BE2C (cell line): ENCODE measurements at places on chromosomes 11 and 22.

GRCh38 chr11:10514202-10514601 lies 26.8 kb downstream of the RNF141 start:
- DNase-seq = no peak

DNA sequence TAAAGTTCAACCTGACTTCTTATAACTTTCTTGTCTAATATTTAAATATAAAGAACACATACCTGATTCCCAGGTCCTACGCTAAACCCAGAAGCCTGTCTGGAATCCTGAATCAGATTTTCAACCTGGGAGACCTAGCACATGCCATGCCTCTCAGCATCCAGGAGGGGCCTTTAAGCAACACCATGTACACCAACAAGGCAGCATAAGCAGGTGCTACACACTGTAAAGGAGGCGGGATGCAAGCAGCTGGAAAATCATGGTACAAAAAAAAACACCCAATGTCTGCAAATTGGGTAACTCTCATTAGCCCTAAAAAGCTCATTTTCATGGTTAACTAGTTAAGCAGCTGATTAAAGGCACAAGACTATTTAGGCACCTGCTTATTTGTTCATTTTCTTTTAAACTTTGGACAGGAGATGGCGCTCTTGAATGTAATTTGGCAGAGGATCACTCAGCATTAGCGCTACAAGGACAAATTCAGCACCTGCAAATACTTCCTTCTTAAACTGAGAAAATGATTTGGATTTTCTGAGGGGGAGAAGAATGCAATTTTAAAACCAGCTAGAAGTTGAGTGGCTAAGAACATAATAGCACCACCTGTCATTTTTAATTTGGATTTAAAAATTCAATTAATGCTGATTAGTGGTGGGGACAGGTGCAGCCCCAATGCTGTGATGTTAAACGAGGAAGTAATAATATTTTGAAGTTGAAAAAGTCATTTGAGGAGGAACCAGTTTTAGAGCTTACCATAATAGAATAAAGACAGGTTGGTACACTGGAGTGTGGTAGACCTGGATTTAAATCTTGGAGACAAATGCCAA lies 104.0 kb downstream of the FAR1 start:
- DNase-seq = no peak

DNA sequence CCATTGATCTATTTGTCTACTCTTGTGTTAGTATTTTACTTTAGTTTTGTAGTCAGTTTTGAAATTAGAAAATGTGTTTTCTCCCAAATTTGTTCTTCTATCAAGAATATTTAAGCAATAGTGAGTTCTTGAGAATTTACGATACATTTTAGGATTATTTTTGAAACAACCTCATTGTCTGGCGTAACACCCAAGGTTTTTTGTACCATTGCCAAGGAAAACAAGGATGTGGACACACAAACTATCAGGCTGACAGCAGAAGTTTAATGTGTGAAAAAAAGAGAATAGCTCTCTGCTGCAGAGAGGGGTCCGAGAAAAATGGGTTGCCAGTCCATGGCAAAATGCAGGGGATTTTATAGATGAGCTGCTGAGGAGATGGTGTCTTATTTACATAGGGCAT lies 865.1 kb upstream of the CNTN5 start:
- DNase-seq = no peak

- no peak for DNase-seq
These were observed 36.4 kb downstream of the NRXN2 start for GRCh38 chr11:64686466-64687170.

- no peak for DNase-seq
These were observed 89.3 kb downstream of the NECTIN1 start for GRCh38 chr11:119639642-119640205.

- DNase-seq = no peak
These were observed 8.0 kb upstream of the RAB38 start for GRCh38 chr11:88183233-88183632.

DNA sequence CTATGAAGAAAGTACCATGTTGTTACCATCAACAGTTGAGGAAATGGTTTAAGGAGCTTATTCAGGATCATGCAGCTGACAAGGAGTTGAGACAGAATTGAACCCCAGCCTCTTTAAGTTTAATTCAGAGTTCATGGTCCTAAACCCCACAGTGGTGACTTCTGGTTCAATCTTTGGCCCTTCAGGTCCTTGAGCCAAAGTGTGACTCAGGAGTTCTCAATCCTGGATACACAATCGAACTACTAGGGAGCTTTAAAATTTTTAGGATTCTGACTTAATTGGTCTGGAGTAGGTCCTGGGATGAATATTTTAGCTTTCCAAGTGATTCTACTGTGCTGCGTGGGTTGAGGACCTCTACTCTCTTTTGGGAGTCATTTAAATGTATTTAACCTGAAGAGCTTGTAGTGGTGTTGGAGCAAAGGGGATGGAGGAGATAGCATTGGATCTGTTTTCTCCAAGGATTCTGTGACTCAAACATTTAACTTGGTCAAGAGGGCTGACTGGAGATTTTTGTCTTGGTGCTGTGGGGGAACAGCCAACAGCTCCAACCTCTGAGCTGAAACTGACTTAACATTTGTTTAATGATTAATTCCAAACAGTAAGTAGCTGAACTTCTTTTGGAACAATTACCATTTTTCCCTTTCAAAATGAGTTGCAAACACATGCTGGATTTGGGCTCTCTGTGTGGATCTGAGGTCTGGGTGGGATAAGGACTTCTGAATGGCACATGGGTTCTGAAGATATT lies 80.1 kb downstream of the INSC start:
- no peak for DNase-seq

GRCh38 chr22:37918580-37919270 lies 12.6 kb downstream of the MICALL1 start:
- no peak for DNase-seq

DNA sequence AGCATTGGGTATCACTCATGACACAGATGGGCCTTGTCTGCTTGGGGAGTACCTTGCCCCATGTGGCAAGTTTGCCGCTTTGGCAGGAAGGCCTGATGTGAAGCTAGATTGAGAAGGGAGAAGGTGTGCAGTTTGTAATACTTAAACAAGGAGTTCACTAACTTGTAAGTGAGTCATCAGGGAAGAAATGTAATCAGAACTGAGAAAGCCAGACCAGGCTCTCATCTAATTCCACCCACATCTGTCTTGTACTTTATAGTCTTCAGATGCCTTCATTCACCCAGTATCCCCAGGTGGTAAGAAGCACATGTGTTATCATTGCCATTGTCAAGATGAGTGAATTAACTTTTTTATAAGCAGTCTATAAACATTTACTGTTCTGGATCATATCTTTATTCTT lies 116.0 kb upstream of the DDI1 start:
- DNase-seq = no peak

- DNase-seq = no peak
These were observed 103.3 kb downstream of the PDE3B start for GRCh38 chr11:14746857-14747395.

GRCh38 chr11:129905402-129905801 lies 10.0 kb upstream of the NFRKB start:
- no peak for DNase-seq

DNA sequence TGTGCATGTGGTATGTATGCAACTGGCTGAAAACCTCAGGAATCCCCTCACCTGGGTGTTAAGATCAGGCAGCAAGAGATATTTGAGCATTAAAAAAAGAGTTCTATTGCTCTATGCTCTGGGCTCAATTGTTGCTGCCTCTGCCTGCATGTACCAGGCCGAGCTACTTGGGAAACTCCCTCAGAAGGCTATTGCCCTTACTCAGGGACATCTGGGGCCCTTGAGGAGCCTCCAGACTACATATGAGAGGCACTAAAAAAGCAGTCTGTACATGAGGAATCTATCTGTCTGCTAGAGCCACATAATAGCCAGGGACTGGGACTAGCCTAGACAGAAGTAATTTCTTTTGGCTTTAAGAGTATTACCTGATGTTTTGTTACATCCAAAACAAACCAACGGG lies 120.1 kb downstream of the SWAP70 start:
- DNase-seq = no peak

DNA sequence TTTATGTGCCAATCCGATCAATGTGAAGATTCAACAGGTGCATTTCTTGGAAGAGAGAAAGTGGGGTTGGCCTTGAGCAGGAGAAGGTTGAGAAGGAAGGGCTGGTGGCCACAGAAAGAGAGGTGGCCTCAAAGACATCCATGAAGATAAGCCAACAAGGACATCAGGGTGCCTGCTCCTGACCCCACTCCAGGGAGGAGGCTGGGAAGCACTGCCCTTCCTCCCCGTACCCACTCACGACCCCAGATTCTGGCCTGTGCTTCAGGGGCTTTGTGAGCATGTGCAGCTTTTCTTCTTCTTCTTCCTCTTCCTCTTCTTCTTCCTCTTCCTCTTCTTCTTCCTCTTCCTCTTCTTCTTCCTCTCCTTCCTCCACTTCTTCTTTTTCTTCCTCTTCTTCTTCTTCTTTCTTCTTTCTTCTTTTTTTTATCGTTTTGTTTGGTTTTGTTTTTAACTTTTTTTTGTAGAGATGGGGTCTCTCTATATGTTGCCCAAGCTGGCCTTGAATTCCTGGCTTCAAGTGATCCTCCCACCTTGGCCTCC lies 30.3 kb downstream of the DKK3 start:
- DNase-seq = no peak

DNA sequence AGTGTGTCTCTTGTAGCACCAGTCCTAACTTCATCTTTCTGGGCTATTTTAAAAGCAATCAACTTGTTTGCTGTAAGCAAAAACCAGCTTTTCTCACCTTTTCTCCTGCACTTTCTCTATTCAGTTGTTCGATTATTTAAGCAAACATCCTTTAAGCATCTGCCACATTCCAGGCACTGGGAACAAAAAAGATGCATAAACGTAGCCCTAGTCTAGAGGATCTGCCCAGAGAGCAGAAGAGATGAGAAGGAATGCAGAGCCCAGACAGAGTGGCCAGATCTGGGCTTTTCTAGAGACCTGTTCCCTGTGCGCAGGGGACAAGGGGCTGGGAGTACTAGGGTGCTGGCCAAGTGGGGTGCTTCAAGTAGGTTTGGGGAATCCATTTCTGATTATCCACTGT lies 8.4 kb downstream of the APLNR start:
- no peak for DNase-seq

- DNase-seq = no peak
These were observed 86.0 kb downstream of the C11orf87 start for GRCh38 chr11:109507836-109508561.

- DNase-seq = no peak
These were observed 16.4 kb upstream of the OR2AT4 start for GRCh38 chr11:75113030-75113429.

DNA sequence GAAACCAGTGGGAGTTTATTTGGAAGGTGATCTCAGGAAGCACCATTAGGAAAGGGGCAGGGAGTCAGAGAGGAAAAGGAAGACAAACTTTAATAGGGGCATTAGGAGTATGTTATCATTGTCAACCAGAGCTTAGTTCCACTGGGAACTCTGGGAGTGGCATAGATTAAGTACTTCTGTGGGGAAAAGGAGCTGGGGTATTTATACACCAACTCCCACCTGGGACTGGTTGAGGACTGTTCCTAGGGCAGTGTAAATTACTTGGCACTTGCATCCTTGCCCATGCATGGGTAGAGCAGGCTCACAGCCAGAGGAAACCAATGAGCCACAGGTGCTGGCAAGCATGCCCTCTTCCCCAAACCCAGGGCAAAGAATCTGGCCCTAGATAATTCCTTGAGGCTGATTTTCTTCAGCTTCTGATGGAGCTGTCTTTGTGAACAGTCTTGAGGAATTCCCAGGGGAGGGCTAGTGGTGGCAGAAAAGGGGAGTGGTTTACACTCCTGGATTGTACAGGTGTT lies 541.2 kb downstream of the MIAT start:
- no peak for DNase-seq

- DNase-seq = no peak
These were observed 932.3 kb downstream of the METTL15 start for GRCh38 chr11:29040489-29040888.

- peak; percentile 42 for DNase-seq
These were observed 121.9 kb upstream of the MTMR2 start for GRCh38 chr11:96045622-96046456.

DNA sequence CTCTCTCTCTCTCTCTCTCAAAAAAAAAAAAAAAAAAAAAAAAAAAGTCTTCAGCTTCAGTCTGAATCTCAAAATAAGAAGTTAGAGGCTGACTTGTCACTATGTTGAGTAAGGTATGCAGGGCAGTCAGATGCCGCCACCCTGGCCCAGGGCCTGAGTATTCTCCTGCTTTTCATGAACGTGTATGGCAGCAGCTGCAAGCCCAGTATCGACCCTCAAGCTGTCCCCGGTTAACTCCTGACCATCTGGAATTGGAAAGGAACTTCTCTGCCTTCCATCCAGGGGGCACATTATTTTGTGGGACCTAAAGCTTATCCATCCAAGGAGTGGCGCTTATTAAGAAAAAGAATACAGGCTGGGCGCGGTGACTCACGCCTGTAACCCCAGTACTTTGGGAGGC lies 11.4 kb downstream of the MRGPRD start:
- DNase-seq = no peak
